Gastrocnemius medialis (tissue), 4 donors: ENCODE measurements at places on chromosomes 1 and 21. TPM values are rescaled to one million over a fixed set of nuclear protein-coding genes. Genes with fewer than 3 reads are reported as not detected.

- DNase-seq = no peak
Observed at GRCh38 chr21:45516071-45516670, 26.1 kb downstream of the SLC19A1 start.

DNA sequence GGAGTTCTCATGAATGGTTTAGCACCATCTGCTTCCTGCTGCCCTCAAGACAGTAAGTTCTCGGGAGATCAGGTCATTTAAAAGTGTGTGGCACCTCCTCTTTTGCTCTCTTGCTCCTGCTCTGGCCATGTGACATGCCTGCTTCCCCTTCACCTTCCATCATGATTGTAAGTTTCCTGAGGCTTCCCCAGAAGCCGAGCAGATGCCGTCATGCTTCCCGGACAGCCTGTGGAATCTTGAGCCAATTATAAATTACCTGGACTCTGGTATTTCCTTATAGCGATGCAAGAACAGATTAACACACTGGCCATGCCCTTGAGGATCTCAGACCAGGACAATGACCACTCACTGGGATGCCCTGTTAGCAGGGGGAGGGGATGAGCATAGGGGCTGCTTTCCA is 212.3 kb downstream of the MATN1 start:
- no peak for DNase-seq

DNA sequence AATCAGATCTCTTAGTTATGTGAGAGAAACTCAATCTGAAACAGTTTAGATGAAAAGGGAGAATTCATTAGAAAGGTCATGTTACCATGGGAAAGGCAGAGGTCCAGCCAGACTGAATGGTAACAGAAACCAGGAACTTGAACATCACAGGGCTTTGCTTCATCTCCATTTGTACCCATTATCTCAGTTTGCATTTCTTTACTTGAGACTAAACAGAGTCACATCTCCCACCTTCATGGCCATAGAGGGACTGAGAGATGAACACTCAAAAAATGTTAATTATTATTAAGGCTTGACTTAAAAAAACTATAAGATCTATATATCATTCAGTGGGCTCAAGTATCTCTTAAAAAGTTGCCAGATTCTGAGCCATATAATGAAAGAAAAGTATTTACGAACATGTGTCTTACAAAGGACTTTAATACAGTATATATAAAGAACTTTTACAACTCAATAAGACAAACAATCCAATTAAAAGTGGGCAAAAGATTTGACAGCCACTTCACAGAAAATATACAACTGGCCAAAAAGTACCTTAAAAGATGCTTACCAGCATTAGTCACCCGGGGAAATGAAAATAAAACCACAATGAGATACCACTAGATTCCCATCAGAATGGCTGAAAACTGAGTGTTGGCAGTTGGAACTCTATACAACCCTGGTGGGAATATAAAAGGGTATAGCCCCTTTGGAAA is 13.2 kb downstream of the KYAT3 start:
- DNase-seq = no peak

DNA sequence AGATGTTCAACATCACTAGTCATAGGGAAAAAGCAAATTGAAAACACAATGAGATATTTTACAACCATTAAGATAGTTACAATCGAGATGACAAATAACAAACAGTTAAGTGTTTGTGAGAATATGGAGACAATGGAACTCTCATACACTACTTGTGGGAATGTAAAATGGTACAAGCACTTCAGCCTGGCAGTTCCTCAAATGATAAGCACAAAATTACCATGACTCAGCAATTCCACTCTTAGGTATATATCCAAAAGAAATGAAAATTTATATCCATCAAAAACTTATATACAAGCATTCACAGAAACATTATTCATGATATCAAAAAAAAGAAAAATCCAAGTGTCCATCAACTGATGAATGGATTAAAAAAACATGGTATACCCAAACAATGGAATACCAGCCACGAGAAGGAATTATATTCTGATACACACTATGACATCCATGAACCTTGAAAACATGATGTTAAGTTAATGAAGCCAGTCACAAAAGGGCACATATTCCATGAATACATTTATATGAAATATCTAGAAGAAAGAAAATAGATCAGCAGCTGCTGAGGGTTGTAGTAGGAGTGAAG is 76.4 kb downstream of the EVI5 start:
- no peak for DNase-seq

The TM2D1 gene
- 40.7 TPM for total RNA-seq

DNA sequence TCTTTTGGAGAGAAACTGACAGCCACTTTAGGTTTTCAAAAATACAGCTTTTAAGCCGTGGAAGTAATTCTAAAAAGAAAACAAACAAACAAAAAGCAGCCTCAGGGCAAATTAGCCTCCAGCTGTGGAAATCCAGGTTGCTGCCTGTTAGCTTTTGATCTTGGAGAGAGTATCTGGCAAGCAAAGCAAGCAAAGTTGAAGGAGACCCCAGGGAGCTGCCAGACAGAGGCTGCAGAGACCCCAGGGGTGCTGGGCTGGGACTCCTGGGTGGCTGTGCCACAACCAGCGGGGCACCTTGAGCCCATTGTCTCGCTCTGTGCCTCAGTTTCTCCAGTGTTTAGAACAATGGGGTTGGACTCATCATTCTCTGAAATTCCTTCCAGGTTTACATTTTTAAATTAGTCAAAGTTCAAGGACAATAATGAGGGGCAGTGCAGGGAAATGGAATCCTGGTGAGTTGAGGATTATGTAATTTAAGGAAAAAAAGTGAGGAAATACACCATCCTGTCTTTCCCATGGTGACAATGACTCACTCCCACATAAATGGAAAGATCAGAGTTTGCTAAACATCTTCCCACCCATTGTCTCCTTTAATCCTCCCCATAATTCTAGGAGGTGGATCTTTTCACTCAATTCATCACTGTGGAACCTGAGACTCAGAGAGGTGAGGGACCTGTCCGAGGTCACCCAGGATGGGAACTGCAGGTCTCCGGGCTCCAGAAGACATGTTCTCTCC is 480.5 kb downstream of the MATN1 start:
- no peak for DNase-seq

DNA sequence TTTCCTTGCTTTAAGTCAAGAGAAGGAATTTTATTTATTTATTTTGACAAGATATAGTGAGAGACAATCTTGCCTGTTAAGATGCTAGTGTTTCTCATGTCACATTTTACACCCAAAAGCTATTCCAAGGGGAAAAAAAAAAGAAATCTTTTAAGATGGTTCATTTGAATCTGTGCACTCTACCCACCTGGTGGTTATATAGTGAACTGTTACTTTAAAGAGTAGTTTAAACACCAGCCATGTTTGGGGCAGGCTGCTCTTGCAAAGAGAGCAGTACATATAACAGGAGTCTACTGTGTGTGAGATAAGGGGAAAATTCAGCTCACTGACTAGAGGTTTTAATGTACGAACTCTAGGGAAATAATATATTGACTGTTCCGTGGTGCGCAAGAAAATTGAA is 3.3 kb upstream of the ELAVL4 start:
- DNase-seq = no peak

DNA sequence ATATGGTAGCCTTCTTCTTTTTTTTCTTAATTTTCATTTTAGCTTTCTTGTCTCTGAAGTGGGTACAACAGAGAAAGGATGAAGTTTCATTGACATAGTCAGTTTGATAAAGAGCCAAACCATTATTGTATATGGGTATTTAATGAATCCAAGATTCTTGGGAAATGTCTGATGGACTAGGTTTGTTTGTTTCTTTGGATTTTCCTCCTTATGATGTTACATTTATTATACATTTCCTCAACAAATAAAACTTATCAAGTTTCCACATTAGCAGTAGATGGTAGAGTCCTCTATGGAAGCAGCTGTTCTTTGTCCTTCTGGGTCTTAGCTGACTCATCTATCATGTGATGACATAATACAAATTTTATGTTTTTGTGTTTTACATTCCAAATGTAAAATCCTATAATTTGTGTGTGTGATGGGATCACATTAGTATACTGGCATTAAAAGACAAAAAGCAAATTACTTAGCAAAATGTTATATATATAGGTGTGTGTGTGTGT is 6.0 kb downstream of the COL24A1 start:
- DNase-seq = no peak

The LRRC3 gene
- total RNA-seq = 0.52 TPM

The MROH7 gene
- total RNA-seq = 1.3 TPM

DNA sequence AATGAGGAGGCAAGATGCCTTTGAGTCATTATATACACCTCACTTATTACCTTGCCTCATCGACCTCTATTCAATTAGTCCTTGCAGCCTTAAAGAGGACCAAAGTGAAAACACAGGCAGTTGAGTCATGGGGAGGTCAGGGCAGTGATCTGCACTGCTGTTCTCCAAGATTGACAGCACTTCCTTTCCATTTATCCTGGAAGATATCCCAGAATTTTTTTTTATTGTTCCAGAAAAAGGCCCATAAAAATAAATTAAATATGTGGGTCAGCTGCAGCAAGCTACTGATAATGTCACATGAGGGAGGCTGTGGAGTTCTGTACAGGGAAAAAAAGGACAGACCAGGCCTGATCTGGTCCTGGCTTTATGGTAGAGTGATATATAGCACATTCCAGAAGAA is 33.2 kb upstream of the CDC42BPA start:
- DNase-seq = no peak

The SMPDL3B gene
- 0.29 TPM for total RNA-seq
